ENCODE measurements at places on chromosomes 5 and 9.

- DNase-seq, result no peak
These were observed 24.6 kb downstream of the NR2F1 start for GRCh38 chr5:93607367-93608258.

DNA sequence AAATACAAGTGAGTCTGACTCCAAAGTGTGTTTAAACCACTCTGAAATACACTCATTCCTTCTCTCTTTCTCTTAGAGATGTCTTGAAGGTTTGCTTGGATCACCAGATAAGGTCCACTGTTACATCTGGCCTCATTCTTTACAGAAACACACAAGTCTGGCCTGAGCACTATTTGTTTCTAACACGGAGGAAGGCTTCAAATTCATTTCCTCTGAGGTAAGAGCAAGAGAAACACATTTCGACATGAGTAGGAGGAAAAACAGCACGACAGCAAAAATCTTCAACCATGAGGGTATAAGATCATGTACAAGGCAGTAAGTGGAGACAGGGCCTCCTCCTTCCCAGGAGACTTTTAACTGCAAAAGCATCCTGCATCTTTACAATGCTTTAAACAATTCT lies 8.0 kb downstream of the SIL1 start:
- DNase-seq, result no peak

GRCh38 chr9:38686933-38687332 lies 33.0 kb downstream of the FAM240B start:
- no peak for DNase-seq

- peak; percentile 6 for DNase-seq
These were observed 1983.0 kb upstream of the C9orf72 start for GRCh38 chr9:29556317-29556716.

GRCh38 chr5:164504141-164504772 lies 998.8 kb downstream of the MAT2B start:
- peak; percentile 45 for DNase-seq

DNA sequence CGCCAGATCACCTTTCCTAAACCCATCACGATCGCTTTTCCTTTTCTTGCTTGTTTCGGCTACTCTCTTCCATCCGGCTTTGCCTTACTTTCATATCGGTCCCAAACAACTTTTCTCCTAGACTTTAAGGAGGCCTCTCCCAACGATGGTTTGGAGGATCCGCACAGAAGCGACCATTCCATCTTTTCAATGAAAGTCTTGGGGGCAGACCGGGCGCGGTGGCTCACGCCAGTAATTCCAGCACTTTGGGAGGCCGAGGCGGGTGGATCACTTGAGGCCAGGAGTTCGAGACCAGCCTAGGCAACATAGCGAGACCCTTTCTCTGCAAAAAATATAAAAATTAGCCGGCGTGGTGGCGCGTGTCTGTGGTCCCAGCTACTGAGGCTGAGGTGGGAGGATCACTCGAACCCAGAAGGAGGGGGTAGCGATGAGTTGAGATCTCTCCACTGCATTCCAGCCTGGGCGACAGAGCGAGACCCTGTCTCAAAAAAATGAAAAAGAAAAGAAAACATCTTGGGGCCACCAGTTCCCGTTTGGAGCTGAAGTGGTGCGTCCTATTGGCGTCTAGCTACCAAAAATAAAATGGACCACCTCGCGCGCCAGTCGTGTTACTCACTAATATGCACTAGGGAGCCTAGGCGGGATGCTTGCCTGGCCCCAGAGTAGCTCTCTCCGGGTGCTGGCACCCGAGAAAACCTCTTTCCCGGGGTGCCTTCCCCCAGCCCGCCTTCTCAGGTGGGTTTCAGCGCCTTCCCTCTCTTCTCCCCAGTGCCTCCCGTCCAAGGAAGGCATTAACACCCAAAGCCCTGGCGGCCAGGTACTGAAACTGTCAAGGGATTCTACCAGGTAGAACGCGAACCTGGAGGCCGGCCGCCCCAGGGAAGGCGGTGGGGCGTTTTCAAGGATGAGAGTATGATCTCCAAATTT lies 800 bp upstream of the AP3B1 start:
- peak; percentile 9 for DNase-seq

- peak; percentile 47 for DNase-seq
These were observed 20.5 kb upstream of the NDFIP1 start for GRCh38 chr5:142087920-142088679.

DNA sequence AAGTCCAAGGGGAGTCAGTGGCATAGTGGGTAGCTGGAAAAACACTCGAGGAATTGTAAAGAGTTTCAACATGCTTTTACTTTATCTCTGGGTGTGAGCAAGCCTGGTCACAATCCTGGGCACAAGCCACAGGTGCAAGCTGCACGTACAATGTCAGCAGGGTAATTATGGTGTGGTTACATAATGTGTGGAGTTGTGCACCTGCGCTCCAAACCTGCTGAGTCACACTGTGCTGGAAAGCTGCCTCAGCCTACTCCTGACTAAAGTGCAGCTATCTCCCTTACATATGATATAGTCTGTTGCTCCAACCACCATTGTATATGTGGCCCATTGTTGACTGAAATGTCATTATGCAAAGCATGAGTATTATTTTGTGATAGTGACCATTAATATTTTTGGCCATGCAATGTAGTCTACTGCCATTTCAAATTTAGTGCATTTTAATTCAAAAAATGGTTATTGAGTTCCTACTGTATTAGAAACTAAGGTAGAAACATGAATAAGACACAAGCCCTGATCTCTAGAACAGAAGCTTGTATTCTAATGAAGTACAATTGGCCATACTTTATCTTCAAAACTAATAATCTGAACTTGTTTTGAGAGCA lies 160.9 kb upstream of the SLC30A5 start:
- no peak for DNase-seq
